ENCODE measurements at places on chromosomes 11 and 22.
A peak's percentile ranks its signal among the peaks of the same experiment; 100 is the strongest.

- no peak for DNase-seq
Observed at GRCh38 chr11:33307984-33308383, 50.8 kb downstream of the HIPK3 start.

DNA sequence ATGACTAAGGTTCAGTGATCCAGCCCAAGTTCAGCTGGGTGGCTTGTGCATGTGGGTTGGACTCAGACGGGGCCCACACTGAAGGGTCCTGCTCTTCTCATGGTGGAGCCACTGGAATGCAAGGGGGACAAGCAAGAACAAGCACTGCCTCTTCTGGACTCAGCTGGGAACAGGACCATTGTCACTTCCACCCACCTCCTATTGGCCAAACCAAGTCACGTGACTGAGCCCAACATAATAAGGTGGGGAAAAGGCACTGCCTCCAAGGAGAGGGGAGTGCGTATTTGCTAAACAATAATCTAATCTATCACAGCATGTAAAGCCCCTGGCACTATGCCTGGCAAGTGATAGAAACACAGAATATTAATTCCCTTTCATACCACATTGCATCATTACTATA is 87.1 kb downstream of the CHST1 start:
- no peak for DNase-seq

- DNase-seq = no peak
Observed at GRCh38 chr11:47981667-47982404, 1.5 kb downstream of the PTPRJ start.

DNA sequence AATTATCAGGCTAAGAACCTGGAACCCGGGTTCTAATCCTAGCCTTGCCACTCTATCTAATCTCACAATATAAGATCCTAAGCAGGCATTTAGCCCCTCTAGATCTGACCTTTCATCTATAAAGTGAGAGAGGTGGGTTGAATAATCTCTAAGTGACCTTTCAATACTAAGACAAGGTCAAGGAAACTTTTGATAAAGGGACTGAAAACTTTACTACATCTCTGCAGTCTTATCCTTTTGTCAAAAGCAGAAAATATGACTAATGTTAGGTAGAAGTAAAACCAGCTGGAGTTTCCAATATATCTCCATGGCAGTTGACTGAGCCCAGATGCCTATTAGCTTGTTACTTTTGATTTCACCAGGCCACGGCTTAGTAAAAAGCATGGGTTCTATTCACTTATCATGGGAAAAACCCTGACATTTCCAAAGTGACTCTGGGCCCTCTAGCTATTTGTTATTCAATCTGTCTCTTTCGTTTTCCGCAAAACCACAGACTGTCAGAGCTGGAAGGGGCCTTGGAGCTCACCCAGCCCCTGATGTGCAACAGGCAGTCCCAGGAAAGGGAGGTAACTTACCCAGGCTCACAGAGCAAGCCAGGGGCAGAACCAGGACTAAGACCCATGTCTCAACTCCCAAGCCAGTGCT is 75.8 kb downstream of the RAB30 start:
- no peak for DNase-seq

- no peak for DNase-seq
Observed at GRCh38 chr11:130580891-130581492, 132.5 kb downstream of the ADAMTS15 start.

- no peak for DNase-seq
Observed at GRCh38 chr11:93757924-93758865, 16.7 kb downstream of the C11orf54 start.

DNA sequence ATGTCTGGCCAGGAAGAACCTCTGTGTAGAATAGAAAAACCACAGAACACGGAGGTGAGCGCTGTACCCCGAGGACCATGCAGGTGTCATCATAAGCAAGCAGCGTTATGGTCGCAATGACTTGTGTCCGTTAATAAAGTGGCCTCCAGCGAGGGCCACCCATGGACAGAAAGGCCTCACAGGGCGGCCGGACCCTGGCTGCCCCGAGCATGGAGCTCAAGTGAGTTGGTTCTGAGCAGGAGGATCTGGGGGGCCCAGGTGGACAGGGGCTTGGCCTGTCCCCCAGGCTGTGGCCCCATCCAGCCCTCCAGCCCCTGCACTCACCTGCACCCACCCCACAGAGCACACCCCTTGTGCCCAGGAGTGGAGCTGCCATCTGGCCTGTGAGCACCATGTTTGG is 133.8 kb downstream of the BRD1 start:
- DNase-seq = no peak

- DNase-seq = no peak
Observed at GRCh38 chr11:87473174-87473573, 435.4 kb downstream of the TMEM135 start.

DNA sequence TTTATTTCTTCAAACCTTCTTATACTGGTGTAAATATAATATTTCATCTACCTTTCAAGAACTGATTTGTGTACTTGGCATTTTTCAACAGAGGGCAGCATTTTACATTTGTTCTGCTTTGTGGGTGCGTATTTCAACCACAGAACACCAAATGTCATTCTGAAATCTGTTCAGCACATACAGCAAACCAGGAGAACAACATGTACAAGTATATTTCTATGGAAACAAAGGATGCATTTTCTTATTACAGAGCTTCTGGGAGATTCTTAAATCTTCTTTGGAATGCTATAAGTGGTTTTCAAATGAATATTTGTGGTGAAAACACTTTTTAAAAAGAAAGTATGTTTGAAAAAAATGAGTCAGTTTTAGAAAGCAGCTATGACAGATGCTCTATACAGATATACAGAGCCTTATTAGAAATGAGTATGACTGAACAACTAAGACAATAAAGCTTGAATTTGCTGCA is 946.0 kb downstream of the FAM181B start:
- DNase-seq = peak; percentile 55

- DNase-seq = no peak
Observed at GRCh38 chr11:105732611-105733010, 122.7 kb downstream of the GRIA4 start.

DNA sequence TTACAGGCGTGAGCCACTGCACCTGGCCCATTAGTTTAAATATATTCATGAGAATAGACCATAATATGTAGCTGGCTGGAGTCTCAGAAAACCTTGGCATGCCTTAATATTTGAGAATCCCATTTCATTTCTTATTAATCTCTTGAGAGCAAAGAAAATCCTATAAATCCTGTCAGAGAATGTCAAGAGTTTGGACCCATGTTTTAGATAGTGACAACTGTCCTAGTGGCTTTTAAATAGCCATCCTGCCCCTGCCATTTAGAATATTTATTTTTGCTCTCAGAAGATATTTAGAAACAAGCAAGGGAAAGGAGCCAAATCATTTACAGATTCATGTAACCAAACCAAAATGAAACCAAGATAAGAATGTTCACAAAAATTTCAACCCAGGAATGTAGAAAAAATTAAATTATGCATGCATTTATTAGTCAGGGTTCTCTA is 107.2 kb downstream of the SWAP70 start:
- no peak for DNase-seq

DNA sequence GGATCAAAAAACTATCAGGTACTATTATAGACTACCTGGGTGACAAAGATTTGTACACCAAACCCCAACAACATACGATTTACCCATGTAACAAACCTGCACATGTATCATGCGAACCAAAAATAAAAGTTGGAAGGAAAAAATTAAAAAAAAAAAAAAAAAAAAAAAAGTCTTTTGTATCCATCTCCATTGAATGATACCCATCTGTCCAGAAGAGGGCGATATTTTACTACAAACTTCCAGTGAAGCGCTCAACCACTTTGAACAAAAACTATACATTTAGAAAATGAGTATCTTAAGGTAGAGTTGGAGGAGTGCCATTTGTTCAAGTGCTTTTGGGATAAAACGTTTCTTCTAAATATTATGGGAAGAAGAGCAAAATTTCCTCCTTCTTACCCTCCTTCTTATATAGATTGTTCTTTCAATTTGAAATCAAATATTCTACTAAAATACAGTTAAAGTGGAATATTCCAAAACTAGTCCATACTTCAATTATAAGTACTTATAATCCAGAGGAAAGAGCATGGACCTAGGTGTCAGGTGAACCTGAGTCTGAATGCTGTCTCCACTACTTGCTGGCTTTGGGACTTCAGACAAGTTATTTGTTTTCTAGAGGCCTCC is 23.3 kb downstream of the ARL14EP start:
- peak; percentile 87 for DNase-seq

GRCh38 chr11:118691926-118692830 is 12.7 kb upstream of the TREH start:
- peak; percentile 55 for DNase-seq

DNA sequence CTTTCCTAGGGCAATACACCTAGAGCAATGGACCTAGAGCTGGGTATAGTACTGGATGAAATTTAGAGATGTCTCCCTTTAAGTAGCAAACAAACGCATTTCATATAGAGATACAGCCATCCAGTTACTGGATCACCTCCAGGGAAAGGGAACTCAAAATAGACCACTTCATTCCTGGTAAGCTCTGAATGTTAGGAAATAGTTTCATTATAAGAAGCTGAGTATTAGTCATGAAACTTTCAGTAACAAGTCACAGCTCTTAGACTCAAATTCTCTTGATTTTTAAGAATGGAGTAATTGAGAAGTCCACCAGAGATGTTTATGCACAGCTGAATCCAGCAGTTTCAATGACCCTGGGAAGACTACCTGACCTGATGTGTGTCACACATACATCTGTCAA is 221.9 kb downstream of the FAM76B start:
- DNase-seq = no peak

GRCh38 chr11:7467652-7468051 is 17.7 kb upstream of the OLFML1 start:
- DNase-seq = no peak

DNA sequence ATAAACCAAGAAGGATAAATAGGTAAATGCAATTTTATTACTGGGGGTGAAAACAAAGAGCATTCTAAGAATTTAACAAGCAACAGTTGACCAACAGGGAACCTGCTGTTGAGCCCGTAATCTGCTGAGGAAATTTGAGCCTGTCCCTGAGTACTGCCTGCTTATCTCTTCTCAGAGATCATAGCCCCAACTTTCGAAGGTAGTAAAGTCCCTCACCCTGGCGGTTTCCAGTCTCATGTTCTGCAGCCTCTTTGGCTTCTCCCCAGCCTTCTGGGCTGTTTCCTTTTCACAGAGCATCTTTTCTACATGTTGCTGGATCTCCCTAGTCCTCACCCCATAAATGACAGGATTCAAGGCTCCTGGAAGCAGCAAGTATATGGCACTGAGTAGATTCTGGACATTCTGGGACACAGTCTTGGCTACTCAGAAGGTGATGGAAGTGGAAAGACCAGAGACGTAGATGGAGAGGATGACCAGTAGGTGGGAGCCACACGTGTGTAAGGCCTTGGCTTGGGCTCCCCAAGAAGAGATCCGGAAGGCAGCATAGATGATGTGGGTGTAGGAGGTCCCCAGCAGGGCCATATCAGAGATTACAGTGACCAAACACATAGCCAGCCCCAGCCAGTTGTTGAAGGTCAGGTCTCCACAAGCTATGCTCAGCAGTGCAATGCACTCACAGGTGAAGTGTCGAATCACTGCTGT is 51.6 kb downstream of the RRM1 start:
- peak; percentile 79 for DNase-seq

- no peak for DNase-seq
Observed at GRCh38 chr11:127205688-127206217, 205.2 kb upstream of the KIRREL3 start.

DNA sequence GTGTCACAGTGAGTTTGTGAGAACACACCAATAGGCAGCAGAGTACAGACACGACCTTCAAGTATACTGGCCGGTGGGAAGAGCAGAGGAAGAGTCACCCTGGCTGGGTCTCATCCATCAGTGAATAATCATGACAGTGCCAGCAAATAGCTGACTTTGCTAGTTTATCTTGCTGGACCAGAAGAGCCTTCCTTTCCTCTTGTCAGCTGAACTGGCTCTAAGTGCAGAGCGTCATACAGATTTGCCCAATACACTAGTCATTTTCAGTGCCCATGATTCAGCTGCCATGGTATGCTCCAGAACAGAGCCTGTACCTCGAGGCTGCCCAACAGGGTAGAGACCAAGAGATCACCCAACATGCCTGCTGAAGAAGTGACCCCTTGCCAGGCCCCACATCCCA is 82.9 kb upstream of the TBCEL start:
- no peak for DNase-seq

DNA sequence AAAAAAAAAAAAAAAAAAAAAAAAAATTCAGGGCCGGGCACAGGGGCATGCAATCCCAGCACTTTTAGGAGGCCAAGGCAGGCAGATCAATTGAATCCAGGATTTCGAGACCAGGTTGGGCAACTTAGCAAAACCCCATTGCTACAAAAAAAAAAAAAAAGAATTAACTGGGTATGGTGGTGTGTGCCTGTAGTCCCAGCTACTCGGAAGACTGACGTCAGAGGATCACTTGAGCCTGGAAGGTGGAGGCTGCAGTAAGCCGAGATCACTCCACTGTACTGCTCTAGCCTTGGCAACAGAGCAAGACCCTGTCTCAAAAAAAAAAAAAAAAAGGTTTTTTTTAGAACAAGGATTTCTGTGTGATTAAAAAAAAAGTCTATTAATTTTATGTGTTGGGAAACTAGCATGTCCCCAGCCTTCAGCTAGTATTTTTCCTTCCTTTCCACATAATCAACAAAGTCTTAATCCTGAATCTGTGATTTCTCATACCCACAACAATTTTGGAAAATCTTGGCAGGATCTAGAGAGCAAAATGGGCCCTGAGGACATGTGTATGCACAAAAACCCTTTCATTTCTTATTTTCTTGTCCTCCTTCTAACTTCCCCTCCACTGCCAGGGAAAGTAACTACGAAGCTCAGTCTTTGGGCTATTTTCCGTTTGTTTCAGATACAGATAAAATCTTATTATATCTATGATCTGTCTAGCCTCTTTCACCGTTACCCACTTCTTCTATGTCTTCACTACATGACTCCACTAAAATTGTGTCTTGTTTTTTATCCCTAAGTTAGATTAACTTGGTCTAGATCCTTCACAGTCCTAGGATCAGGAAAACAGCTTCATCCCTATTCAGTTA is 5.7 kb upstream of the AMBRA1 start:
- DNase-seq = peak; percentile 65

DNA sequence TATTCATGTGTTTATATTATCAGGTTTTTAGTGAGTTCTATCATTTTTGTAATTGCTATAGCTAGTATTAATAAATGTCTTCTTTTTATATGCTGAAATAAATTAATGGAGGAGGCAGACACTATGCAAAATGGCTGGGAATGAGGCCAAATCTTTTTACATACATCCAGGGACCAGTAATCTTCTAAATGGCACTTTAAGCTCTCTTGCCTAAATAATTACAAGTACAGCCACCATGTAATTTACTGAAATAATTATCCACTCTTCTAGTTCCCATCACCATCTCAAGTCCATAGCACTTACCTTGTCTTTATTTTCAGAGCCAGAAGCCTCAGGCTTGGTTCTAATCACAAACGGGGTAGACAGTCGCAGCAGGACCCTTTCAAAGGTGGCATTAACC is 79.1 kb downstream of the GUCY1A2 start:
- no peak for DNase-seq

DNA sequence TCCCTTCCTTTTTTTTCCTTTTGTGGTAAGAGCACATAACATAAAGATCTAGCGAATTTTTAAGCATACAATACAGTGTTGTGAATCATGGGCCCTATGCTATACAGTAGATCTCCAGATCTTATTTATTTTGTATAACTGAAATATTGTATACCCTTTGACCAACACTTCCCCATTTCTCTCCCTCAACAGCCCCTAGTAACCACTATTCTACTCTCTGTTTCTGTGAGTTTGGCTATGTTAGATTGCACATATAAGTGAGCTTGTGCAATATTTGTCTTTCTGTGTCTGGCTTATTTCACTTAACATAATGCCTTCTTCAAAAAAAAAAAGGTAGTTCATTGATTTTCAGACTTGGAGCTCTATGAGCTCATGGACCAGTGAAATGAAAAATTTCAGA is 180.5 kb downstream of the C11orf91 start:
- DNase-seq = peak; percentile 52

GRCh38 chr11:10725114-10725906 is 25.7 kb upstream of the CTR9 start:
- peak; percentile 88 for DNase-seq
